A549 treated with AZD2906 at 1 μM for 4 hours (cell line): ENCODE measurements at places on chromosomes 2 and 18. TPM values are rescaled to one million over a fixed set of nuclear protein-coding genes. Genes with fewer than 3 reads are reported as not detected.

The TIMM21 gene
- 44.6 to 60.4 TPM (median 55.5 TPM) in 5 replicates for total RNA-seq

The ASPRV1 gene
- 0.20 to 0.38 TPM (median 0.25 TPM) in 5 replicates for total RNA-seq

The L3MBTL4 gene
- 0.02 to 0.05 TPM in 2 of 5 replicates, not detected in the others for total RNA-seq

The TMEM185B gene
- total RNA-seq, result 44.4 to 50.6 TPM (median 47.3 TPM) in 5 replicates

The TMEM37 gene
- 2.1 to 2.8 TPM (median 2.6 TPM) in 5 replicates for total RNA-seq

The CFAP53 gene
- 0.22 to 0.39 TPM (median 0.24 TPM) in 5 replicates for total RNA-seq

The ASIC4 gene
- total RNA-seq, result 0.04 to 0.07 TPM (median 0.05 TPM) in 5 replicates

The CYP27C1 gene
- 3.0 to 3.9 TPM (median 3.5 TPM) in 5 replicates for total RNA-seq

The GNAL gene
- 4.9 to 6.6 TPM (median 5.5 TPM) in 5 replicates for total RNA-seq
